Vagina (tissue), 2 donors: ENCODE measurements at places on chromosomes 2 and 18.

DNA sequence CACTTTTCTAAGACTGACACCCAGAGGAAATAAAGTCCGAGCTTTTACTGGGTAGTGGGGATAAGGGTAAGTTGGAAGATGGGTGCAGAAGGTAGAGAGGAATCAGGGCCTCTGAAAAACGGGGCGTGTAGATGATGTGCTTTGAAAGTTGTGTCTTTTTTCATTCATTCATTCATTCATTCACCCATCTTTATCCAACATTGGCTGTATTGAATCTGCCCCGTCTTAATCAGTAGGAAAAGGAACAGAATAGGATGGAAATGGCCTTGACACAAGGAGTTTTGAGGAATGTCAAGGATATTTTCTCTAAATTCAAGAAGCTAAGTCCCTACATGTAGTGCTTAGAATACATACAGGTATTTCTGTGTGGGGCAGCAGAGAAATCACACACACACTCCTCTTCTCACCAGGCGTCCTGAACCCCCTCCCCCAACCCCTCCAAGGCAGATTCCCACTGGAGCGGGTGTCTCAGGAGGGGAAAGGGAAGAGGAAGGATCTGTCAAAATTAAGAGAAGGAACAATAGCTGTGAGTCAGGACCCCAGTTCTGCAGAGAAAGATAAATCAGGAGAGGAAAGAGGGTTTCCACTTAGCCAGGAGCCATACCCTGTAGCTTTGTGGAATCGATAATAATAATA, 13.9 kb downstream of the DYSF start:
- no peak for DNase-seq

- no peak for DNase-seq
These were observed 1779.7 kb upstream of the CELF4 start for GRCh38 chr18:39345321-39345720.

DNA sequence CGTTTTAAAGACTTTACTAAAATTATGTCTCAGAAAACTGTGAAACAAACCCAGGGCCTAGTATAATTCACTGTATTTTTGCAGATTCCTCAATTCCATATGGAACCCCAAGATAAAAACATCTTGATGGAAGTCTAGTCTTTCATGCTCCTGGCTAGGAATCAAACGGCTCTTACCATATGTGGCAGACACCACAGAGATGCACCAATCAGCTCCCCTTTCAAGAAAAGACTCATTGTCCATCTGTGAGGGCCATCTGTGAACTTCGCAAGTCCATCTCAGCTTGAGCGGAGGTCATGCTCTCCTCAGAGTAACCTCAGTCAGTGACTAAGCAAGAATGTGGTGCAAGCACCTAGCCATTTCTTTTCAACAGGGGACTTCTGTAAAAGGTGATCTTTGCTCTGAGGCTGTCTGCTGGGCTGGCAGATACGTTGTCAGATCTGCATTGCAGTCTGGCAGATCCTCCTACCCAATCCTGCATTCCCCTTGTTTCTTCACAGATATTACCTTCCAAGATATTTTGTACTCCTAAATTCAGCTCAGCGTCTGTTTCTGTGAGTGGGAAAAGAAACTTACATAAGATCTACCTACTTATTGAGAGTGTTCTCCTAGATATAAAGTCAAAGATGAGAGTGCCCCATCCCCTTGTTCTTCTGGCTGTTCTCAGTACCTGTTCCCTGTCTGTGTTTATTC, 419.3 kb downstream of the SPAG16 start:
- no peak for DNase-seq

DNA sequence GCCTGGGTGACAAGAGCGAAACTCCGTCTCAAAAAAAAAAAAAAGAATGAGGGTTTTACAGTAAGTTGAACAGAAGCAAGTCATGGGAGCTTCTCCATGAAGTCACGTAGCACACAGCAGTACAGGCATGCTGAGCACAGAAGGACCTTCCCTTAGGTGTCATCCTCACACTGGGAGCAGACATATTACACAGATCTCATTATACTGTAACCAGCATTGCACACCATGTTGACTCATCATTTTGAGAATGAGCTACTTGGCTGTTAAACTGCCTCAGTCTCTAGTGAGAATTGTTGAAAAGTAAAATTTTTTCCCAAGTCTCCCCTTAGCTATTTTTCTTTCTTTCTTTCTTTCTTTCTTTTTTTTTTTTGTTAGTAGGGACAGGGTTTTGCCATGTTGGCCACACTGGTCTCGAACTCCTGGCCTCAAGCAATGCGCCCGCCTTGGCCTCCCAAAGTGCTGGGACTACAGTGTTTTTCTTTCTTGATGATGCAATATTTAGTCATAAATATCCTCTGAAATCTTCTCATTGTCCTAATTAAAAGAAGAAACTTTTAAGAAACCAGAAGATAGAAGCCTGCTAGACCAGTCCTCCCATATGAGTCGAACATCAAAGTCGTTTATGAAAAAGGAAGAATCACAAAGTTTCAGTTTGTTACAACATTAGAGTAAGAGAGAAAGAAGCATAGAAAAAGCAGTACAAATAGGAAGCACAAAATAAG, 37.9 kb upstream of the PPP1CB start:
- no peak for DNase-seq

- DNase-seq = no peak
These were observed 47.4 kb upstream of the CYRIA start for GRCh38 chr2:16713011-16713423.

DNA sequence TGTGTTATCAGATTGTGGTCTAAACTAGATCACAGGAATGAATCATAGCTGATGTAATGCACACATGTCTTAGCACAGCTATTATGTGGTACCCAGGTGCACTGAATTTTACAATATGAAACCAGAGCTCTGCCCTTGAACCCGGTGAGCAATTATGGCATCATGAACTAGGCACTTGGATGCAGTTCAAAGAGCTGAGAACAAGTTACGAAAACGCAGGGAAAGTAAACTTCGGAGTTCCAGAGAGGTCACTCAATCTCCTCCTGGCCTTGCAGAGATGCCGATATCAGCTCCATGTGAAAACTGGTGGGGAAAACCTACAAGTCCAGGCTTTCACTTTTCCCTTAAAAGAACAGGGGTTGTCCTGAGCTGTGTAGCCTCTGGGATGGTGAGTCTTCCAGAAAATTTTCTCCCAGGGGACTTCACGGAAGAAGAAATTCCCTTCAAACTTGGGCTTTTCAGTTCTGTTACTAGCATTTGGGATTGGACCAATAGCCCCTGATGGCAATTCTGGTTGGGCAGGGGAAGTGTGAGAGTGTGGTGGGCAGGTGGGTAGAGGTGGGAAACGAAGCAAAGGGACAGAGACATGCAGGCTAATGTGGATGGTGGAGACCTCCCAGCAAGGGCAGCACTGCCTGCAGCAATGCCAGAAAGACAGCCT, 71.1 kb upstream of the SH3BP4 start:
- DNase-seq = no peak

- DNase-seq = no peak
These were observed 137.7 kb downstream of the CCBE1 start for GRCh38 chr18:59559528-59559927.

- DNase-seq = no peak
These were observed 95.1 kb downstream of the USP40 start for GRCh38 chr2:233471291-233472035.

DNA sequence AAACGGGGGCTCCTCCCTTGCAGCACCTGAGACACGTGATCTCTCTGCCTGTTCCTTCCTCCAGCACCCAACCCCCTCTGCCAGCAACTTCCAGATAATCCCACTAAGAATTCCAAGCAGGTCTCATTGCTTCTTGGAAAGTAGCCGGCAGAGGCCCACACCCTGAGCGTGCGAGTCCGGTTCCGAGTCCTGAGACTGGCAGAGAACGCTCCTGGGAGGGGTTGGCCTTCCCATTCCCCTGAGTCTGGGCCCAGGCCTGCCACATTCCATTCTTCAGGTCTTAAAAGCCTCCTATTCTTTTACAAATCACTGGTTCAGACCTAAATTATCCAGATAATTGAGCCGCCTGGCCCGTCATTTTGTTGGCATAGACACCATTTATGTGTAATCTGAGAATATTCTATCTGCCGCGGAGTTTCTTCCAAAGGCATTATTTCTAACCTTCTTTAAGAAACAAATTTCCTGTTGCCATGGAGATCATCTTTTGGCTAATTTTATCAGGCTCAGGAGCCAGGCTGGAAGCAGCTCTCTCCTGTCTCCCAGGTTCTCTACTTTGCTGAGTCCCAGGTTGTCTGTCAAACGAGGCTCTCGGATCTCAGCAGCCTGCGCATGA, 165.4 kb downstream of the MYCN start:
- DNase-seq = no peak

- no peak for DNase-seq
These were observed 88.6 kb upstream of the BCL11A start for GRCh38 chr2:60641811-60642788.

DNA sequence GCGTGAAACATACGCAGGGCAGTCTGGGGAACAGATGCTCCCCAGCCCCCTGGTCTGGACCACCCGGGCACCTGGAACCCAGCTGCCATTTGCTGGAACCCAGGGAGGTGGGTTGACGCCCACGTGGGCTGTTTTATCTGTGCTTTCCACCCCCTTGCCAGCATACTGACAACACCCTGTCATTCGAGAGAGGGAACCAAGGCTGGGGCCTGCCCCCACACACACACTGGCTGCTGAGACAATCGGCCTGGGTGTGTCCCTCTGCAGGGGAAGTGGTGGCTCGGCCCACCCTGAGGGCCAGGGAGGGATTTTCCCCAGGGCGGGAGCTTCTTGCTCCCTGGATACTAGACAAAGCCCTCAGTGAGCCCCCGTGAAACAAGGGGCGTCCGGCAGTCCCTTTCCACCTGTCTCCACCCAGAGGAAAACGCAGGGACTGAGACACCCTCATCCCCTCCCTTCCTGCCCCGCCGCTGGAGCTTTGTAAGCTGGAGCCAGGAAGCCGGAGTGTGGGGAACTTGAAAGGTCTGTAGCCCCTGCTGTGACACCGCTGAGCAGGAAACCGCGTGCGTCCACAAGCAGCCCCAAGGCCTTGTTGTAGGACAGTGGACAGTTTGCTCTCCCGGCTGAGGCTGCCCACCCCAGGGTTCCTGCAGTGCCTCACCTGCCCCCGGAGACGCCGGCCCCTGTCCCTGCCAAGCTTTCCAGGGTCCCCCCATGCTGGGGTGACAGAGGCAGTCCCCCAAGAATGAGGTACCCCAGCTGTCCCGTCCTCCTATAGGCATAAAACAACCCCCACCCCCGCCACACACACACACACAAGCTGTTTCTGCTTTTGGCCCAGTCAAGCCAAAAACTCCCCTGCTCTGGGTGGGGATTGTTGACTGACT, 14.1 kb upstream of the KLF11 start:
- DNase-seq = no peak

GRCh38 chr2:176161825-176162626, 4.9 kb downstream of the HOXD3 start:
- no peak for DNase-seq

GRCh38 chr18:56315363-56315762, 323.0 kb downstream of the TXNL1 start:
- no peak for DNase-seq

- no peak for DNase-seq
These were observed 246.8 kb upstream of the RAB6C start for GRCh38 chr2:129732630-129733026.

- no peak for DNase-seq
These were observed 401.2 kb downstream of the GALR1 start for GRCh38 chr18:77650799-77651385.

GRCh38 chr18:9210966-9211365, 74.4 kb downstream of the ANKRD12 start:
- no peak for DNase-seq

DNA sequence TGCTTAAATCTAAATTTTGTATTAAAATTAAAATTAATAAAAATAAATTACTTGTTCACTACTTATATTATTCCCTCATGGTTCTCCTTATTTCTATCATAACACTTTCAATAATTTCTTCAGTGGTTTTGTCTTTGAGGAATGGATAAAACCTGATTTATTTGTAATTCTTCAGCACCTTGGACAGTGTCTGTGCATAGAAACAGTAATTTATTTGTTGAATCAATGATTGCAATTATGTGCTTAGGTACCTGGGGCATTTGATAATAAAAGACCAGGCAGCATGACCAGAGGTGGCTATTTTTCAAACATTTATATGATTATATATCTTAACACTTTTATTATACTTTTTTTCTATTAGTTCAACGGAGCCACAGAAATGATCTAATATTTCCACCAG, 1062.7 kb downstream of the DSC3 start:
- no peak for DNase-seq

DNA sequence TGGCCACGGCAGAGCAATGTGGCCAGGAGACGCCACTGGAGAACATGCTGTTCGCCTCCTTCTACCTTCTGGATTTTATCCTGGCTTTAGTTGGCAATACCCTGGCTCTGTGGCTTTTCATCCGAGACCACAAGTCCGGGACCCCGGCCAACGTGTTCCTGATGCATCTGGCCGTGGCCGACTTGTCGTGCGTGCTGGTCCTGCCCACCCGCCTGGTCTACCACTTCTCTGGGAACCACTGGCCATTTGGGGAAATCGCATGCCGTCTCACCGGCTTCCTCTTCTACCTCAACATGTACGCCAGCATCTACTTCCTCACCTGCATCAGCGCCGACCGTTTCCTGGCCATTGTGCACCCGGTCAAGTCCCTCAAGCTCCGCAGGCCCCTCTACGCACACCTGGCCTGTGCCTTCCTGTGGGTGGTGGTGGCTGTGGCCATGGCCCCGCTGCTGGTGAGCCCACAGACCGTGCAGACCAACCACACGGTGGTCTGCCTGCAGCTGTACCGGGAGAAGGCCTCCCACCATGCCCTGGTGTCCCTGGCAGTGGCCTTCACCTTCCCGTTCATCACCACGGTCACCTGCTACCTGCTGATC, 4.9 kb downstream of the GPR17 start:
- no peak for DNase-seq

DNA sequence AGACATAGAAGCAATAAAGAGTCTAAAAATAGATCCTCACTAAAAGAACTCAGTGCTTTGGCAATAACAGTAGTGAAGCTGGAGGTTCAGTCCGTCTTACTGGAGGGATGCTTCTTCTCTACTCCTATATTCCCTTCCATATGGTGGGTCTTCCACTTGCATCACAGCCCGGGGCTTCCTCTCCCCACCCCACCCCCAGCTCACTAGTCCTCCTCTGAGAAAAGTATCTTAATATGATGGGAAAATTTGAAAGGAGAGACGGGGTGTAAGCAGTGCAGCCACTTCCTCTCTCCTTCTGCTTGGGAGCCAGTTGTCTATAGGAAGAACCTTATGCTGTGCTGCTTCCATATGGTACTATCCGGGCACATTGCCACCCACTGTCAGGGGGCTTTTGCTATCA, 57.2 kb upstream of the SPOPL start:
- no peak for DNase-seq

DNA sequence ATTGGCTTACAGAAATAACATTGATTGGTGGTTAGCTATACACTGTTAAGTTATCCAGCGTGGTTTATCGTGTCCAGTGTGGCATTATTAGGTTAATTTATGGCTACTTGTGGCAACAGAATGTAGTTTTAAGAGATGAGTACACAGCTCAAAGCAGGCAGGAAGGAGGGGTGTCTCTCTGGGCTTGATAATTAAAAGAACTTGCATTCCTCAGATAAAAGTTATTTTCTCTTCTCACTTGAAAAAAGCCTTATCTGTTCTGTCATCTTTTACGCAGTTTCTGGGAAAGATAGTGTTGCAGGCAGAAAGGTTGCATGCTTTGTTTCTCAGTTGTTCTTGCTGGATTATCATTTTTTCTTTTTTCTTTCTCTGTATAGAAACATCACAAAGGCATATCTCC, 154.4 kb upstream of the COL3A1 start:
- no peak for DNase-seq
